ENCODE measurements at places on chromosomes 7 and 10.
A peak's percentile ranks its signal among the peaks of the same experiment; 100 is the strongest.

DNA sequence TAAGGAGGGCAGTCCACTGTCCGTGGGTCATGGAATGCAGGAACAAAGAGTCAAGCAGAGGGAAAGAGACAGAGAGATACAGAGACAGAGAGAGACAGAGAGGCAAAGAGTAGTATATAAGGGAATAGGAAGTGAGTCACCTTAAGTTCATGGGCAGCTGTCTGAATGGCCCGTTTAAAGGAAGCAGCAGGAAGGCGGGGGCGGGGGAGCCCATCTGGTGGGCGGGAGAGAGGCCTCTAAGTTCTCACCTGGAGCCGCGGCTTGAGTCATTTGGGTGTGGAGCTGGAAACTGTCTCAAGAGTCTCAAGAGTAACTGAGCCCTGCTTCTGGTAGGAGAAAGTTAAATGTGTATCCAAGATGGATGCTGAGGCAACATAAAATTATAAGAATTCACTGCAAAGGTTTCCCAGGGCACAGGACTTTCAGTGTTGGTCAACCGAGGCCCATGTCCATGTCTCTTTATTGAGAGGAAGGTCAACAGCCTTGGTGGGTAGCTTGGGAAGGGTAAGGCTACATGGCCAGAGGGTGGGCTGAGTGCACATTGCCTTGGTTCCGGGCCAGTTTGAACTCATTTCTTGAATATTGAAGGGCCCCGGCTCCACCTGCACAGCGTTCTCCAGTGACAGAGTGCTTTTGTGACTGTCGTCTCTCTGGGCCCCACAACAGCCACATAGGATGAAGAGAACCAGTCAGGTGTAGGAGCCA, 85.5 kb upstream of the CACUL1 start:
- peak; percentile 55 for DNase-seq

DNA sequence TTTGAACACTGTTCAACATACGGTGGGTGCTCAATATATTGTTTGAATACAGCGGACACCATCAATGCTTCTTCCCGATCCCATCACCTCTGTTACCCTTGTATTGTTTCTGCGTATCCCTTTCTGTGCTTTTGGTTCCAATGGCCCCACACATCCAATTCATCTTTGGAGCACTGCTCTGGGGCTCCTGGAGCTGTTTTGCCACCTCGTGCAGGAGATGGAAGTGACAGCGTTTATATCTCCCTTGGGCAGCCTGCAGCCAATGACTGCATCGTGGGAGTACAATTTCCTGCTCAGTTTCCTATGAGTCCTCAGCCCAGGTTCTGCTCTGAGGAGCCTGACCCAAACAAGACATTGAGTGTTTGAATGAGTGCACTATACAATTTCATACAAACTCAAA, 50.2 kb upstream of the PIK3CG start:
- DNase-seq = no peak

DNA sequence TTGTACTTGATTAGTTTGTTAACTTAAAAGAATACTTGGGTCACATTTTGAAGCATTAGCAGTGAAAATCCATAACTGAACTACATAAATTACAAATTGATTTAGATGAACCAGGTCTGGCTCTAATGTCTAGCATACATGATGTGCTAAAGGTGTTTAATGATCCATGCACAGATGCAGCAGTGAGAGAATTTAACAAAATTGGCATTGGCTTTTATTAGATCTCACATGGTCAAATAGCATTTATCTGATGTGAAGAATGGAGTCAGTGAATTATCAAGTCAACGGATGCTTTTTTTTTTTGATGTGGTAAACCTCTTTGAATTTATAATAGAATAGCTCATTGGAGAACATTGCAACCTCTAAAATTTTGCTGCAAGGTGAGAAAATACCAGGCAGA, 293.0 kb upstream of the POT1 start:
- no peak for DNase-seq

DNA sequence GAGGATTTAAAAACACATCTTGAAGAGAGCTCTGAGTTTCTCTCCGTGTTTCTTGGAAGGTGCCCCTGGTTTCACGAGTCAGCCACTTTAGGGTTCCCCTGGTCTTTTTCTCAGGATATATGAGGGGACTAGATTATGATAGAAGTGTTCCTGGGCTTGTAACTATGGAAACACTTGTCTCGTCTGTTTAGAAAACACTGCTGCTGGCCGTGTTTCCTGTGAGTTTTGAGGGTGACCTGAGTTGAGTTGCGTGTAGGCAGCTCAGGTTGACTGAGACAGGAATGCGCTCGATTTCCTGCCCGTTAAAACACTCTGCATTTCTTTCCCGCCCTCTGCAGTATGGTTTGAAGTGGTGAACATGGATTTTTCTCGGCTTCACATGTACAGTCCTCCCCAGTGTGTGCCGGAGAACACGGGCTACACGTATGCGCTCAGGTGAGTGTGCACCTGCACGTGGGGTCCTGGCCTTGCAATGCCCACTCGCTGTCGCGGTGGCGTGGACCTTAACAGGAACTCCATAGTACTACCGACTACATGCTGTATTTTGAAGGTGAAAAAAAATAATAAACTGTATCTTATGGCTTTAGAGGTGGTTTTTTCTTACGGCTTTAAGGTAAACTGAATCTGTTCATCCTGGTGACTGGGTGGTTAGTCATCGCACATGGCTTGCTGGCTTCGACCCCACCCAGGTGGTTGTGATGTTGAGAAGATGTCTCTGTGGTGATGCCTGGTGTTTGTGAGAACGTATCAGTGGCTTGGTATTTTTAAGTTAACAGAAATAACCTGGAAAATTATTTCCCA, at the start of gene SUN1:
Gene SUN1, plus strand, starts transcription at position 310 of the 801 bp plus-strand sequence. Its CDS starts 49 bp downstream, at position 359.
- peak; percentile 48 for DNase-seq

DNA sequence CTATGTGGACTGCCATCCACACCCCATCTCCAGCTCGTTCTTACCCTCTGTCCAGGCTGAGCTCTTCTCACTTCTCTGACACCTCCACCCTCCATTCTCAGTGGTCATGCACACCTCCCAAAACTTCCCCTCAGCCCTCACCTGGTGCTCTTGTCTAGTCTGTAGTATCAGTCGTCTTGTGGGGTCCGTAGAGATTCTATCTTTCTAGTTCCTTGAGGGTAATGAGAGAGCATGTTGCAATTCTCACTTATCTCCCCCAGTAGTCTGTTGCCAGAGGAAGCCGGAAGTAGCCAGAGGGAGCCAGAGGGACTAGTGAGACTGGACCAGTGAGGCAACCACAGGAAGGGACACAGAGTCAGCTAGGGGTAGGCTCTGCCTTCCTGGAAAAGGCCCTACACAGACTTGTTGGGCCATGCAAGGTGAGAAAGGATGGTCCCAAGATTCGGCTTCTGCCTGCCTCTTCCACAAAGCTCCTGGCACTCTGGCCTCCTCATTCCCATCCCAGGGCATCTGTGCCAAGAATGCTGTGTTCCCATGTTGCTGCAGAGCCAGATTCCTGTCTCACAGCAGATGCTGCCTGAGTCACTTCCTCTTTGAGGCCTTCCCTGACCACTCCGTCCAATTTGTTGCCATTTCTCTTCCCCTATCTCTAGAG, 50.6 kb upstream of the DUSP5 start:
- peak; percentile 56 for DNase-seq

DNA sequence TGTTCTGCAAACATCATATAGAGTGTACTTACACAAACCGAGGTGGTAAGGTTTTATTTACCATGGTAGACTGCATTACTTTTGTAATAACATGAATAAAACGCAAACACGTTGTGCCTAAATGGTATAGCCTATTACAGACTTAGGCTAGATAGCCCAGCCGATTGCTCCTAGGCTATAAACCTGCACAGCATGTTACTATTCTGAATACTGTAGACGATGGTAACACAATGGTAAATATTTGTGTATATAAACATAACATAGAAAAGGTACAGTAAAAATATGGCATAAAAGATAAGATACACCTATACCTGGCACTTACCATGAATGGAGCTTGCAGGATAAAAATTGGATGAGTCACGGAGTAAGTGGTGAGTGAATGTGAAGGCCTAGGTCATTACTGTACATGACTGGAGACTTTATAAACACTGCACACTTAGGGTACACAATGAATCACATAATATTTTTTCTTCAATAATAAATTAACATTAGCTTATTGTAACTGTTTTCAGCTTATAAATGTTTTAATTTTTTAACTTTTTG, 16.3 kb downstream of the AKR1D1 start:
- DNase-seq = peak; percentile 71

- peak; percentile 13 for DNase-seq
Observed at GRCh38 chr7:14085901-14086300, 96.4 kb upstream of the ETV1 start.

DNA sequence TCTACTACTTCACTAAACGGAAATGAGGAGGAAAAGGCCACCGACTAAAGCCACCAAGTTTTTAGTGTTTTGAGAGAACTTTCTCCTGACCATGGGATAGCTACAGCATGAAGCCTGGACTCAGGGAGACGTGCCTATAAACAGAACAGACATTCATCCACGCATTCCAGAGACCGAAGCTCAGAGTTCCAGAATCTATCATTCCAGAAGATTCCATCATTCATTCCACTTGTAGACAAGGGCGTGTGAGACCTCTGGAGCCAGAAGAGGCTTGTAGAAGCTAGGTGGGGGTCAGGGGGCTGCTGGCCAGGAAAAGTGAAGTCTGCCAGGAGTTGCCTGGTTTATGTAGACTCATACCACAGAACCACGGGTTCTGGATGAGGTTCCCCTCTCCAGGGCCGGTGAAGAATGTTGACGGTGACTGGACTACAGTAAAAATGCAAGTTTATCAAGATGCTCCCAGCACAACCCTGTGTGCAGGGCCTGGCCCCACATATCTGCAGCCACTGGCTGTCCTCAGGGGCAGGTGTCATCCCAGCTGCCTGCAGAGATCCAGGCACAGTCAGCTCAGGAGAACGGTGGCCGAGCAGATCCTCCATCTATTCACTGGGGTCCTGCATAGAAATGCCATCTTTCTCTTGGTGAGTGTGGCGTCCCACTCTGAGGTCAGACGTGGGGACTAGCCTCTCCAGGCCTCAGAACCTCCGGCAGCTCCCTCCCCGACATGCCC, 215.7 kb downstream of the USP6NL start:
- no peak for DNase-seq

DNA sequence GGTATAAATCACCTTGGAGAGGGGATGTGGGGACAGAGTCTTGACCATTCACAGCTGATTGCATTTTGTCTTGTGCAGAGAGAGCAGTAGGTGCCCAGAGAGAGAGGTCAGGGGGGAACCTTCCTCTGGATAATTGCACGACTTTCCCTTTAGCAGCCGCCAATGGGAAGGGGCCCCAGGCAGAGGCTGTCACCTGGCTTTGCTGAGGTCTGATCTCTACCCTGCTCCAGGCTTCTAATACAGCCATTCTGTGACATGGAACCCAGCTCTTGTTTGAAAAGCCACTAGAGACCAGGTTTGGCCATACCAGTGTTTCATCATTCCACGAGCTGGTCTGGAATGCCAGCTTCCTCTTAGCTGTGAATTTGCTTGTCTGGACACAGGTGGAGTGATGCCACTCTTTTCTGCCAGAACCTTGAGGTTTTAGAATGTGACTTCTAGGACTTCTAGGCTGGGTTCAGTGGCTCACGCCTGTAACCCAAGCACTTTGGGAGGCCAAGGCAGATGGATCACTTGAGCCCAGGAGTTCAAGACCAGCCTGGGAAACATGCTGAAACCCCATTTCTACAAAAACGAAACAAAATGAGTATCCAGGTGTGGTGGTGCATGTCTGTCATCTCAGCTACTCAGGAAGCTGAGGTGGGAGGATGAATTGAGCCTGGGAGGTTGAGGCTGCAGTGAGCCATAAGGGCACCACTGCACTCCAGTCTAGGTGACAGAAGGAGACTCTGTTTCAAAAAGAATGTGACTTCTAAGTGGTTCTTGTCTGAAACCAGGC, 159.9 kb downstream of the CAMK1D start:
- no peak for DNase-seq

DNA sequence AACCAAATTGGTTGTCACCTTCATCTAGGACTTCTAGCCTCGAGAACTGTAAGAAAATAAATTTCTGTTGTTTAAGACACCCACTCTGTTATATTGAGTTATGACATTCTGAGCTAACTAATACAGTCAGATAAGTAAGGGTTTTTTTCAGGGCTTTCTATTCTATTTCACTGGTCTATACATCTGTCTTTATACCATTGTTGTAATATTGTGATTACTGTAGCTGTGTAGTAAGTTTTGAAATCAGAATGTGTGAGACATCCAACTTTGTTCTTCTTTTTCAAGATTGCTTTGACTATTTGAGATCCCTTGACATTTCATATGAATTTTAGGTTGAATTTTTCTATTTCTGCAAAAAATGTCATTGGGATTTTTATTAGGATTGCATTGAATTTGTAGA, 7.5 kb downstream of the IFIT1 start:
- DNase-seq = no peak

GRCh38 chr7:66630531-66630930, 1.9 kb downstream of the KCTD7 start:
- no peak for DNase-seq

DNA sequence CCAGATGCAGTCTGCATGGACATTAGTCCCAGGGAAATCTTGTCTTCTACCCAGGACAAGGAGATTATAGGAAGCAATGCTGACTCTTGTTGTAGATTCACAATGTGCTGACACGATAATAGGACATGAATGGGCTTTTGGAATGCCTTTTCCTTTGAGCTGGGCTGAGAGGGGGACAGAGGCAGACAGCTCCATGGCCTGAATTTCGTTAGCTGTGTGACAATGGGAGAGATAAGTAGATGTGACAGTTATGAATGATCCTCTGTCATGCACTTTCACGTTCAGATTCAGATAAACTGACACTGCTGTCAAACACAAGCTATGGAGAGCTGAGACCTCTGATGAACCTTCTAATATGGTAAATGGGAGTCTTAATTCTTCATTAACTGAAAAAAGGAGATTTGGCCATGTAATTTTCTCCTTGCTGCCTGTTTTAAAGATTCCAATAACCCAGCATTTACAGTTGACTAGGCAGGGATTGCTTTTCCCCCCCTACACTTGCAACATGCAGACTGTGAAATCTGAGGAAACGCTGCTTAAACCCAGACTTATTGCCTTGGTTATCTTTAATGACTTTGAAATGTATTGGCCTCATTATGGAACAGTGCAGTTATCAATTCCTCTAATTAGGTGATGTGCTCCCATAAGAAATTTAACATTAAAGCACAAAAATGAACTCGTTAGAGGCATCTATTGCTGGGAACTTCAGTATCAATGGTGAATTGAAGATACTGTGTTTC, 669.3 kb downstream of the AUTS2 start:
- no peak for DNase-seq

GRCh38 chr10:4062751-4063150, 277.7 kb upstream of the KLF6 start:
- no peak for DNase-seq

DNA sequence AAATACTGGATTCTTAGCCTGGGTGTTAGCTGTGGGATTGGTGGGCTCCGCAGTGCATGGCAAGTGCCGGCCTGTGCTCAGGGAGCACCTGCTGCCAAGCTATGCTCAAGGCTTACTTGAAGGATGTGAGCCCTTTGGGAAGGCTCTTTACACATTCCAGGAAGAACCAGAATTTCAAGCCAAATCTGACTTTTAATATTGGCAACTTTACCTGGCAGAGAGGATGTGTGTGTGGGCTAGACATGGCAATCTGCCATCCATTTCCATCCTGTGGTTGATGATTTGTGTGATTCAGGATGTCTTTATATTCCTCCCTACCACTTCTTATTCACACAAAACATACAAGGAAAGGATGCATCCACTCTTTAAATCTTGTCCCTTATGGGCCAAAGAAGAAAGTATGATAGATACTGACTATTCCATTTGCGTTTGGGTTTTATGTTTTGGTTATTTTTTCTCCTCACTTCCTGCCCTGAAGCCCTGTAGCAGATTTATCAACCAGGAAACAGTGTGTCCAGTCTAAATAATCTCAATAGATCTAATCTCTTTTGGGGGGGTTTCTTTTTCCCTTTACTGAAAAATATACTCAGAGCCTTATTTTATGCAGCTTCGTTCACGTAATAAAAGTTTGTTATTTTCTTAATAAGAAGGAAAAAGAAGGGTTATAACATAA, 247.1 kb downstream of the COBL start:
- no peak for DNase-seq

GRCh38 chr7:131544449-131545301, 11.8 kb downstream of the PODXL start:
- DNase-seq = peak; percentile 64

Data from DMS53 (cell line).